ENCODE measurements at places on chromosomes 1 and 21. TPM values are rescaled to one million over a fixed set of nuclear protein-coding genes. Genes with fewer than 3 reads are reported as not detected.

REN gene
- not detected for total RNA-seq

MR1 gene
- total RNA-seq = 5.7 TPM

RNF2 gene
- total RNA-seq = 17.8 TPM

FOXO6 gene
- total RNA-seq = not detected

NKAIN1 gene
- not detected for total RNA-seq

MTARC2 gene
- total RNA-seq = 10.0 TPM

MNDA gene
- total RNA-seq = not detected

LORICRIN gene
- not detected for total RNA-seq

OBSCN gene
- 7.4 TPM for total RNA-seq

Data from epithelial cell of alveolus of lung (primary cell).